Neural cell (in vitro differentiated cells): ENCODE measurements at places on chromosomes 2 and 18. TPM values are rescaled to one million over a fixed set of nuclear protein-coding genes. Genes with fewer than 3 reads are reported as not detected.

SGPP2 gene
- polyA plus RNA-seq = 0.30 and 0.38 TPM in 2 replicates

CEP192 gene
- polyA plus RNA-seq = 28.1 and 31.7 TPM in 2 replicates

ZCCHC2 gene
- 3.8 and 8.1 TPM in 2 replicates for polyA plus RNA-seq

RGPD3 gene
- 0.74 and 1.1 TPM in 2 replicates for polyA plus RNA-seq

DSG4 gene
- not detected in 2 replicates for polyA plus RNA-seq

CXCR1 gene
- polyA plus RNA-seq = not detected in 2 replicates

ACVR1C gene
- polyA plus RNA-seq = 0.26 and 0.64 TPM in 2 replicates

COL6A3 gene
- 0.05 and 0.06 TPM in 2 replicates for polyA plus RNA-seq

BMP10 gene
- polyA plus RNA-seq = not detected in 2 replicates

MCEE gene
- 25.9 and 28.3 TPM in 2 replicates for polyA plus RNA-seq

IRS1 gene
- 7.2 and 7.4 TPM in 2 replicates for polyA plus RNA-seq

AKAIN1 gene
- not detected in 2 replicates for polyA plus RNA-seq

DES gene
- polyA plus RNA-seq = not detected in 2 replicates

TMEM247 gene
- polyA plus RNA-seq = not detected in 2 replicates

PID1 gene
- polyA plus RNA-seq = 10.8 and 11.0 TPM in 2 replicates

PPP3R1 gene
- 39.5 and 45.3 TPM in 2 replicates for polyA plus RNA-seq
